OCI-LY7 (cell line): ENCODE measurements at places on chromosomes 12 and 14.

GRCh38 chr12:119594399-119594730, 791 bp downstream of the TMEM233 start:
- no peak for DNase-seq

GRCh38 chr14:82224610-82225009, 691.0 kb upstream of the SEL1L start:
- no peak for DNase-seq

DNA sequence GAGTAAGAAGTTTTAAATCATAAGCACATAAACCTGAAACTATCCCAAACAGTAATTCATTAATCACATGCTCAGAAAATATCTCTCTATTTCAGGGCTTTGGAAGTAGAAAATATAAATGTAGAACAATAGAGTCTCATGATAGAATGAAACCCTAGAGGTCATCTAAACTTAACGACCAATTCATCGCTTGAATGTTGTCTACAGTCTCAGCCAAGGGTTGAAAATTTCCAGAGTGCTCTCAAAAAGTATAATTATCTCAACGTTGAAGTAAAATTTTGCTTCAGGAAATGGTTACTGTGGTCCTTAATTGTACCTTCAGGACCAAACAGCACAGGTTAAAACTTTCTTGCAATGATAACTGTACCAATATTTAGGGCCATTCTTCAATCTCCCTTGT, 1053.6 kb upstream of the SEL1L start:
- no peak for DNase-seq

GRCh38 chr12:59980476-59980875, 384.6 kb downstream of the SLC16A7 start:
- no peak for DNase-seq

GRCh38 chr14:74620497-74620921, 8.5 kb upstream of the LTBP2 start:
- DNase-seq: no peak

GRCh38 chr12:4435537-4435936, 10.1 kb downstream of the FGF6 start:
- DNase-seq: peak; percentile 10

DNA sequence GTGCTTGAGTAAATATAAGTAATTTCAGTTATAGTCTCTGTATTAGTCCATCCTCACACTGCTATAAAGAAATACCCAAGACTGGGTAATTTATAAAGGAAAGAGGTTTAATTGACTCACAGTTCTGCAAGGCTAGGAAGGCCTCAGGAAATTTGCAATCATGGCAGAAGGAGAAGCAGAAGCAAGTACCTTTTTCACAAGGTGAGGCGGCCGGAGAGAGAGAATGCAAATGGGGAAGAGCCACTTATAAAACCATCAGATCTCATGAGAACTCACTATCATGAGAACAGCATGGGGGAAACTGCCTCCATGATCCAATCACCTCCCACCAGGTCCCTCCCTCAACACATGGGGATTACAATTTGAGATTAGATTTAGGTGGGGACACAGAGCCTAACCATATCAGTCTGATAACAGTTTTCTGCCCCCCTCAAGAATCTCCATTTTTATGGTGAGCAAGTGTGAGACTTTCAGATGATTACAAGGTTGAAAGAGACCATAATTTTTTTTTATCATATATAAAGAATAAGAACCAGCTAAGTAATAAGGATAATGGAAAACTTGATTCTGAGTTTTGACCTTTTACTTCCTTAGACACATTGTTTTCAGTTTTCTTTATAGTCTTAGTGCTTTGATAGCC, 35.6 kb downstream of the LEMD3 start:
- peak; percentile 43 for DNase-seq

DNA sequence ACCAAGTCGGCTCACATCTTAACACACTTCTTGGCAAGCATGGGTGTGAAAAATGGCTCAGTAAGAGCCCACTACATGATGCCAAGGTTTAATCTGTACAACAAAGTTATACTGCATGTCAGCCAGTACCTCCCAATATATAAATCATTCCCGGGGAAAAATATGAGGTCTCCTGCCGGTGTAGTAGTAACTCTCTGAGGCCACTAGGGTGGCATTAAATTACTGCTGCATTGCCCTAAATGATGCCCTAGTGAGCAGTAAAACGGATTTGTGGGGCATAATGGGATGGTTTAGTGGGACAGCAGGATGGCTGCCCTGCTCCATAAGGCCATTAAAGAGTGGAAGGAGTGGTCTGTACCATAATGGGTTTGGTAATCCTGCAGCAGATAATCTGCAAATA, 267.7 kb downstream of the MED13L start:
- DNase-seq: no peak

DNA sequence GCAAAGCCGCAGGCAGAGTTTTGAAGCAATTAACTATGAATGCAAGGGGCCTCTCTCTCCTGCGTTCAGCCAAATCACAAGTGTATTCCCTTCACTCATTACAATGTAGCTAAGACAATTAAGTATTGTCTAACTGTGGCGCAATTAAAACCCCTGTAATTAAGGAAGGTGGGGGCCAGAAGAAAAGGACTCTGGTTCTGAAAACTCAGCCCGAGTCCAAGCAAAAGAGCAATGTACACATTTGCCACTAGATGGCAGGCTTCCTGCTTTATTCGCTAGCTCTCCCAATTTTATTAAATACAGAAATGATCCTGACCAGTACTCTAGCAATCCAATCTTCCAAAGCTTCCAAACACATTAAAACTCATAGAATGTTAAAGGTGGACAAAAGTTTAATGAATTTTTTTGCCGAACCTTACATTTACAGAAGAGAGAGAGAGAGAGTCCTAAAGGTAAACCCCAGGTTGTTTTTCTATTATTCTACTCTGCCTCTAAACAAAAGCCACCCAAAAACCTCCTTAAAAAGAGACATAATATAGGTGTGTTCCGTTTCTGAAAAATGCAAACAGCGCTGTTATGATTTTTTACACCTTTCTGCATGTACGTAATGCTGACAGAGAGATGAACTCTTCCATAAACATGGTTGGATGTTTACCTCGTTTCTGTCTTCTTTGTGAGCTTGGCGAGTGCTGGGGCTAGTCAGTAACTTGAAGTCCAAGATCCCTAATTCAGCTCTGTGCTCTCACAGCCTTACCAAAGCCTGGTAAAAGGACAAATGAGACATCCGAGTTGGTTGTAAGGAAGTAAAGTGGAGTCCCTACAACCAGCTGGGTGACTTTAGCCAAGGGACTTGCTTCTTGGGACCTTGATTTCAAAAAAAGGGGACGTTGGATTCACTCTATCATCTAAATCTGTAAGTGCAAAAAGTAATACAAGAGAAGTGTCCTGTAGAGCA, 50.9 kb upstream of the VASH1 start:
- peak; percentile 66 for DNase-seq

- no peak for DNase-seq
Observed at GRCh38 chr14:26939755-26940154, 341.9 kb upstream of the NOVA1 start.

DNA sequence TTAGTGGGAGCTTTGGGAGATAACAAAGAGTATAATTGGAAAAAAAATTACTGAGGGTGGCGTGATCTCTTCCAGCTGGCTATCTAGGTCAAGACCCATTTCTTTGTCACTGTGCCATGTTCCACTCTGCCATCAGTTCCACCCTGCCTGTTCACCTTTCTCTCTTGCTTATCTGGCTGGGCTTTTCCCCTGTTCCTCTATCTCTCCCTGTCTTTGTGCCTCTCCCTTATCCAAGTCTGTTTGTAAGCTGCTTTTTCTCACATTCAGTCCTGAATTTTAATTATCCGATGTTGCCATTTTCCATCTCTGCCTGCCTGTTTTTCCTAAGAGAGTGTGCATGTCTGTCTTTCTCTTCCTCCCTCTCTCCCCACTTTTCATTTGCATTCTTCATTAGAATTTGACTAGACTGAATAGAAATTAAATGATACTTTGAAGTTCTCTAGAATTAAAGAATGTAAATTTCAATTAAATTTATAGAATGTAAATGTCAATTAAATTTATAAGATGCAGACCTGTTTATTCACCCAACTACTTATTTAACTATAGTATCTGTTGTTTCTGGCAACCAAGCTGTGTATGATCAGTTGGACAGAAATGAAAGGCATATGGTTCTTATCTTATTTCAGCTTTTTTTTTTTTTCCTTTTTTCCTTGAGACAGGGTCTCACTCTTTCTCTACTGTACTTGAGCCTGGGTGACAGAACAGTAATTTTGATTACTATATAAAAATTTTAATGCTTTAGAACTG, 40.9 kb upstream of the A2ML1 start:
- DNase-seq: no peak

- DNase-seq: no peak
Observed at GRCh38 chr12:120702637-120703036, 7.6 kb upstream of the UNC119B start.

- DNase-seq: no peak
Observed at GRCh38 chr14:32426028-32426427, 96.9 kb downstream of the AKAP6 start.

DNA sequence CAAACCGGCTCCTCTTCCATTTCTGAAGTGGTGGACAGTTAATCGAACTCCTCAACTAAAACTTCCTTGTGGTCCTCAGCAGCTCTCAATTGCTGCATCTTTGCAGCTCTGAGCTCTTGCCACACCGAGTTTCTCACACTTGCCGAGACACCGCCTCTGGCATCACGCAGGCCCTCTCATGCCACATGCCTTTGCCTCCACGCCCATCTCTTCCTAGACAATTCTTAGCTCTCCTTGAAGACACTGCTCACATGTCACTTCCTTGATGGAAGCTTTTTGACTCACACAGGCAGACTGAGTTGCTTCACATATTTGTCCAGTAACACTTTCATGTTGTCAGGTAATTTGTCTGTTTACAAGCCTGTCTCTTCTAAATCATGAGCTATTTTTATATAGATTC, 29.2 kb downstream of the KCNA1 start:
- no peak for DNase-seq
